ENCODE measurements at places on chromosomes 2 and 18.

DNA sequence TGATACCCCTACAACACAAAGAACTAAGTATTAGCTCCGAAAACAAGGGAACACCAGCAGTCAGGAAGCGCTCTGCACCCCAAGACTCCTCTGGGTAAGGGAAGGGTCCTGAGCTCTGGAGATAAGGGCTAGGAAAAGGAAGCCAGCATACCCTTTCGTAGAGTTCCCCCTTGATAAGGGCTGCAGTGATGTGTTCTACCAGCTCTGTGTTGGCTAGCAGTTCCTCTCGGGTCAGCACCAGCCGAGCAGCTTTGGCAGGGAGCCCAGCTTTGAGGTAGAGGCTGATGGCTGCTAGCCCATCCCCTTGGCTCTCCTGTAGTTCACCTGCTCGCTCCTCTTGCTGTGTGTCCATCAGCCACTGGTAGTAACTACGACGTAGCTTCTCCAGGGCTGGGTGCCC lies 18.9 kb downstream of the KRTCAP3 start:
- DNase-seq, result no peak

DNA sequence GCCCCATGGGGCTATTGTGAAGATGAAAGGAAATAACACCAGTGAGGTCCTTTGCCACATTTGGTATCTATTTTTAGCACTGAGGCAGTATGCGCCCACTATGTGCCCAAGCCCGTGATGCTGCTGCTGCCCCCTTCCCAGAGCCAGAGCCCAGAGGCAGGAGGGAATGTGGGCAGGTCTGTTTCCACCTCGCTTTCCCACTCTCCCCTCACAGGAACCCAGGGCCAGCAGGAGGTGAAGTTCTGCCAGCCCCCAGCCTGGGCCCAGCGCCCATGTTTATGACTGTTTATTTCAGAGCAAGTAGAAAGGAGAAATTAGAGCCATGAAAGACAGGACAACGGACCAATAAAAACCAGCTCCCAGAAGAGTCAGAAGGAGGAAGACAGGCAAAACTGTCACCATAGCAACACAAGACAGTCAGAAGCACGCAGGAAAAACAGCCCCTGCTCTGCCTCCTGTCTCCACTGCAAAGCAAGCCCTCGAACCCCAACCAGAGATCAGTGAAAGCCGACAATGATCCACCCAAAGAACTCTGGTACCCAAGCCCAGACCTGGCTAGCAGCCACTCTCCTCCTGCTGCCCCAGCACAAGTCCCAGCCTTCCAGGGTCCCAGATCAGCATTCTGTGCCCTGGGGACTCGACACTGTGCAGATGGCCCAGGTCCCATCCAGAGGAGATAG lies 1.4 kb downstream of the CYRIA start:
- peak; percentile 29 for DNase-seq

DNA sequence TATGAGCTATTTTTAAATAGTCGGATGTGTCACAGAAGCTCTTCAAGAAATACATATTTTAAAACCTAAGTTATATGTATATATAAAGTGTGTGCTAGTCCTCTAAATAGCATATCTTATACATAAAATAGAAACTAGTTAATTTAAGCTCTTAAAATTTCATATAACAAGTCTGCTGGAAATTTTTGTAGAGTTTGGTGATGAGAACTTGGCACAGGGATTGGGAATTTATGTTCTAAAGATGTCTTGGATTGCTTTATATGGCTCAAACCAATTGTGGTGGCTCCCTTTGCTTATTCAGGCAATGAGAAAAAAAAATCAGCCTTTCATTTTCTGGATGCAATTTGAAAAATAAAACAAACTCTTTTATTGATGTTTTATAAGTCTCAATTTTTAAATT lies 142.8 kb upstream of the KCNJ3 start:
- no peak for DNase-seq

DNA sequence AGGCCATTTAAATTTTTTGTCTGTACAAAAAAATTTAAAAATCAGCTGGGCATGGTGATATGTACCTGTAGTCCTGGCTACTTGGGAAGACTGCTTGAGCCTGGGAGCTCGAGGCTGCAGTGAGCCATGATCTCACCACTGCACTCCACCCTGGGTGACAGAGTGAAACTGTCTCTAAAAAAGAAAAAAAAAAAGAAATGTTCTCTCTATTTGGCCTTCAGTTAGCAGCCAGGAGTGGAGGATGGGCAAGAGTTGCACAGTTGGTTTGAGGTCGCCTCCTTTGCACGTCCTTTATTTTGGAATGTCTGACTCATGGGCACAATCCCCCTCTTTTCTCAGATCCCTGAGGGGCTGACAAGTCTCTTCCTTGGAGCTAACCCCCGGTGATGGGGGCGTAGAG lies 26.3 kb downstream of the ITM2C start:
- DNase-seq, result no peak

- no peak for DNase-seq
Observed at GRCh38 chr2:112626604-112627059, 19.1 kb upstream of the SLC20A1 start.

- peak; percentile 76 for DNase-seq
Observed at GRCh38 chr2:190467575-190468083, 59.5 kb downstream of the MFSD6 start.

DNA sequence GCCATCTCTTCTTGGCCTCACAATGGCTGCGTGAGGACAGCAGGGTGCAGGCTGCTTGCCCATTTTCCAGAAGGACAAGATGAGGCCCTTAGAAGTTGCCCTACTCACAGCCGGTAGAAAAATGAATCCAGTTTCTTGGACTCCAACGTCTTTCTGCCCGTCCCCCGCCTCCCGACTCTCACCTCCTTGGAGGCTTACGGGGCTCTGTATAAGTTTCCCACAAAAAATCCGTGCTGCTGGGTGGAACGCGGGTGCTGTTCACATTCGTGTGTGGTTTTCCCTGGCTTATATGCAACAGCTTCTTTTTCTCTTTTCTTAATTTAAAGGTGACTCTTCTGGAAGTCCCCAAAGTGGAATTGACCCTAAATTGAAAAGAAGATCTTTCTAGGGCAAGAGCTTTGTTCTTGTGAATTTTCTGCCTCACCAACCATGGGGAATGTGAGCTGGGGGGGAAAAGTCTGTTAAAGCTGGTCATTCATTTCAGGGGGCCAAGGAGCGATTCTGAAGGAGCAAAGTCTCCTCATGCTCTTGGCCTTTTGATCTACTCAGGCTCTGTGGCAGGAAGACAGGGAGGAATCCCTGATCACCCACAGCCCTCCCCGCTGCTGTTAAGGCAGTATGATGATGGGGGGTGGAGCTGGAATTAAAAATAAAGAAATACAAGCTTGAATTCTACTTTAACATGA lies 51.3 kb downstream of the DDX1 start:
- no peak for DNase-seq

DNA sequence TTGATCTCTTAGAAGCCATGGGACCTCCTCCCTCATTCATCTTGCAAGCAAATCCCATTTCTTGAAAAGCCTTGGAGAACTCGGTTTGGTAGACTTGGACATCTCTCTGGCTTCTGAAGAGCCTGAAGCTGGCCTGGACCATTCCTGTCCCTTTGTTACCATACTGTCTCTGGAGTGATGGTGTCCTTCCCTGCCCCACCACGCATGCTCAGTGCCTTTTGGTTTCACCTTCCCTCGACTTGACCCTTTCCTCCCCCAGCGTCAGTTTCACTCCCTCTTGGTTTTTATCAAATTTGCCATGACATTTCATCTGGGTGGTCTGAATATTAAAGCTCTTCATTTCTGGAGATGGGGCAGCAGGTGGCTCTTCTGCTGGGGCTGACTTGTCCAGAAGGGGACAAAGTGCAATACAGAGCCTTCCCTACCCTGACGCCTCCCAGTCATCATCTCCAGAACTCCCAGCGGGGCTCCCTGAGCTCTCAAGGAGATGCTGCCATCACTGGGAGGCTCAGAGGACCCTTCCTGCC lies 20.0 kb downstream of the FOSL2 start:
- DNase-seq, result no peak

DNA sequence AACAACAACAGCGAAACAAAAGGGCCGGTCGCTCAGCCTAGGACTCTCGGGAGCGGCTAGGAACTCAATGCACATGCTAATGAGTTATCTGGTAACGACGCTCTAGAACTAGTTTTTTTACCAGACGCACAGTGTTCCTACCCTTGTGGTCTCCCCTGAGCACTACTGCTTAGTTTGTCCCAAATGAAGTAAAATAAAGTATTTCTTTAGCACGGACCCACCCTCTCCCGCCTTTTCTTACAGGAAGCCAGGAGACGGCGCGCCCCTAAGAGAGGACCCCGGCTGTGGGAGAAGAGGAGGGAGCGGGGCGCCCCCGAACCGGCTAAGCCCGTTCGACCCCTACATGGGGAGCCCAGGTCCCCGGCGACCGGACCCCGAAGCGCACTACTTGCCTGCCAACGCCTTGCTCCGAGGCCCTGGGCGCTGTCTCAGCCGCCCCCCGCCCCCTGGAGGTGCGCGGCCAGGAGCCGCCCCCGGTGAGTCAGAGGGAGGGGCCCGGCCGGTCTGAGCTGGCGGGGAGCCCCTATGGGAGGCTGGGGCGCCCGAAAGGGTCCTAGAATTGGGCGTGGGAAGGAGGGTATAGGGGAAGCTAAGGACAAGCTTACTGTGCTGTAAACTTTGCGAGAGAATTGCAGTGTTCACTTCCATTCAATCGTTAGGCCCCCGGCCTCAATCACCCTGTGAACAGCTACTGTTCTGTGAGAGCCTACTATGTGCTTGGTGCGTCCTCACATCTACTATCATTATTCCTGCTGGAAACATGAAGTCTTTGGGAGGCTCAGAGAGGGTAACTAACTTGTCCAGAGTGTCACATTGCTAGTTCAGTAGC lies 3.6 kb upstream of the CAPG start:
- no peak for DNase-seq

DNA sequence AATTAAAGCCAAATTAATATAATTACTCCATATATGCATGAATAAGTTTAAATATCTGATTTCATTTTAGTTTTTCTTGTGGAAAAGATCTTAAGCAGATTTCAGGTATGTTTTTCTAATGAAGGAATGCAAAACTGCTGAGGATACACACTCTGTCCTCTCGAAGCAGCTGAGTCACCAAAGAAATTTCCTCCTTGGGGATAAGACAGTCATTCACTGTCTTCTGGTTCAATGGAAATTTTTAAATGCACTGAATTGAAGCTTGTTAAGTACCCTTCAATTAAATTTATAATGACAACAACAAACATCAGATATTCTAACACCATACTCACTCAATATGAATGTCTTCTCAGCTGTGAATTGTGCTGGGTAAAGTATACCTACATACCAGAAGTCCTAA lies 101.5 kb upstream of the DNER start:
- no peak for DNase-seq

DNA sequence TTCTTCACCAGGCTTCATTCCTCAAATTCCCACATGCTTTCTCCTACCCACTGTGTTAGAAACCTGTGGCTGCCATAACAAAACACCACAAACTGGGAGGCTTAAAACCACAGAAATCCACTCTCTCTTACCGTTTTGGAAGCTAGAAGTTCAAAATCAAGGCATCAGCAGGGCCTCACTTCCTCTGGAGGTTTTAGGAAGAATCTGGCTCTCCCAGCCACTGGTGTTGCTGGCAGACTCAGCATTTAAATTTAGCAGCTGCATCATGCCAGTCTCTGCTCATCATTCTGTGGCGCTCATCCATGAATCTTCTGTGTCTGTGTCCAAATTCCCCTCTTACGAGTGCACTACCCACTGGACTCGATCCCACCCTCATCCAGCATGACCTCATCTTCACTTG lies 248.5 kb downstream of the ZNF516 start:
- DNase-seq, result no peak

- DNase-seq, result peak; percentile 7
Observed at GRCh38 chr2:102735416-102736109, 26.3 kb upstream of the TMEM182 start.

GRCh38 chr2:171509945-171510731 lies 12.1 kb upstream of the CYBRD1 start:
- no peak for DNase-seq

DNA sequence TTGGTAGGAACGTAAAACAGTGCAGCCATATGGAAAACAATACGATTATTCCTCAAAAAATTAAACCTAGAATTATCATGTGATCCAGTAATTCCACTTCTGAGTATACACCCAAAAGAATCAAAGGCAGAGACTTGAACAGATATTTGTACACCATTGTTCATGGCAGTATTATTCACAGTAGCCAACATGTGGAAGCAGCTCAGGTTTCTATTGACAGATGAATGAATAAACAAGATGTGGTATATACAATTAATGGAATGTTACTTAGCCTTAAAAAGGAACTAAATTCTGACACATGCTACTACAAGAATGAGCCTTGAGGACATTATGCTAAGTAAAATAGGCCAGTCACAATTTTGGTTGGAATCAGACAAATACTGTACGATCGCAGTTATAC lies 14.2 kb upstream of the RTTN start:
- no peak for DNase-seq

- DNase-seq, result no peak
Observed at GRCh38 chr18:51563396-51563795, 365.9 kb upstream of the MEX3C start.

DNA sequence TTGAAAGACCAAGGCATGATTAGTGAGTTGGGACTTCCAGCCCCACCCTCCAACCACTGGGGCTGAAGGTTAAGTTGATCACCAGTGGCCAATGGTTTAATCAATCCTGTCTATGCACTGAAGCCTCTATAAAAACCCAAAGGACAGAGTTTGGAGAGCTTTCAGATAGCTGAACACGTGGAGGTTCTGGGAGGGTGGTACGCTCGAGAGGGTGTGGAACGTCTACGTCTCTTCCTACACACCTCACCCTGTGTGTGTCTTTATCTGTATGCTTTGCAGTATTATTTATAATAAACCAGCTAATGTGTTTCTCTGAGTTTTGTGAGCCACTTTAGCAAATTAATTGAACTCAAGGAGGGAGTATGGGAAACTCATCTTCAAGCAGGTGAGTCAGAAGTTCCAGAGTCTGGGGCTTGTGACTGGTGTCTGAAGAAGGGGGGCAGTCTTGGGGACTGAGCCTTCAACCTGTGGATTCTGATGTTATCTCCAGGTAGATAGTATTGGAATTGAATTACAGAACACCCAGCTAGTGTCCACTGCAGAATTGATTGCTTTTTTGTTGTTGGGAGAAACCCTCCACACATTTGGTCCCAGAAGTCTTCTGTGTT lies 20.3 kb downstream of the ACTR3 start:
- DNase-seq, result no peak

DNA sequence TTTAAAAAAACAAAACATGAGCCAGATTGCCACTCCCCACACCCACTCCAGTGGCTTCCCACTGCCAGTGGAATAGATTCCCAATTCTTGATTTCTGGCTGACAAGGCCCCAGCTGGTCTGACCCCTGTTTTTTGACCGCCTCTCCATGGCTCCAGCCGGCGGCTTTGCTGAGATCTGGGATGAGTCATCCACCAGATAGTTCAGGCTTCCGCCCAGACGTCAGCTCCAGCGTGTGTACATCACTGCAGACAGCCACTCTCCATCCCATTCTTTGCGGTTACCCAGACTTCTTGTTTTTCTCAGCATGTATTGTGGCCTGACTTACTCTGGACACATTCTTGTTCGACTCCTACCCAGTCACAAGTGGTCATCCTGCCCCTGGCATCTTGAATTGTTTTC lies 227.9 kb downstream of the GBX2 start:
- no peak for DNase-seq

GRCh38 chr2:216034065-216034464 lies 20.7 kb upstream of the MREG start:
- DNase-seq, result peak; percentile 29
